Fibroblast of gingiva (primary cell): ENCODE measurements at places on chromosomes 11 and 22.

DNA sequence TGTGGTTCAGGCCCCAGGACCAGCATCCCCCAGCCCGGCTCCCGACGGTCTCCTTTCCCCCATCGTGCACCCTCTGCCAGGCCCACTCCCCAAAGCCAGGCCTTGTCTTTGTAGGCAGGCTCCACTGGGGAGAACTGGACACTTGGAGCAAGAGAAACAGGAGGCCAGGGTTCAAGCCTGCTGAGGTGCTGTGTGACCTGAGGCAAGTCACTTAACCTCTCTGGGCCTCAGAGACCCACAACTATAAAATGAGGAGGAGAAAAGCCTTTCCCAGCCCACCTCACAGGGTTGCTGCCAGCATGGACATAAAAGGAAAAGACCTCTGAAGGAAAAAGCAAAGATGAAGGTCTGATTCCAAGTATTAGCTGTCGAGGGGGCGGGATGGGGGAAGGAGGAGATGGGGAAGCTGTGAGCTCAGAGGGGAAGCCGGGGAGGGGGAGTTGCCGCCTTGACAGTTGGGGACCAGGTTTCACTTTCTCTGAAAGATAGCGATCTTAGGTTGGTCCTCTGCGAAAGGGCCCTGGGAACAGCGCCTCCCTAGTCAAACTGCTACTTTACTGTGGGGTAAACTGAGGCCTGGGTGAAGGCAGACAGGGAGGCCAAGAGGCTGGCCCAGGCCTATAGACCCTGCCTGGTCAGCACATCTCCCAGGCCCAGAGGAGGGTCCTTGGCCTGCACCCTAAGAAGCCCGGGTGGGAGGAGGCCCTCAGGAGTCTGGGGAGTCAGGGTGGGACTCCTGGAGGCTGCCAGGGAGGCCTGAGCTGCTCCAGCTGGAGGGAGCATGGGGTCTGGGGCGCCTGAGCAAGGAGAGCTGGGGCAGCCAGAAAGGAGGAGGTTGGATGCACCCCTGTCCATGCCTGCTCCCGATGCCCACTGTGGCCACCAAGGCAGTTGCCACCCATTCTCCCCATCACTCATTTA is 991 bp upstream of the OSM start:
- DNase-seq = no peak

GRCh38 chr22:37425800-37426705 is 1.2 kb downstream of the ELFN2 start:
- DNase-seq = no peak

- no peak for DNase-seq
Observed at GRCh38 chr11:61023086-61023965, 51.8 kb downstream of the CD6 start.

- no peak for DNase-seq
Observed at GRCh38 chr22:17237038-17237668, 17.9 kb upstream of the ADA2 start.

GRCh38 chr11:14969901-14970323 is 2.2 kb downstream of the CALCA start:
- DNase-seq = no peak

DNA sequence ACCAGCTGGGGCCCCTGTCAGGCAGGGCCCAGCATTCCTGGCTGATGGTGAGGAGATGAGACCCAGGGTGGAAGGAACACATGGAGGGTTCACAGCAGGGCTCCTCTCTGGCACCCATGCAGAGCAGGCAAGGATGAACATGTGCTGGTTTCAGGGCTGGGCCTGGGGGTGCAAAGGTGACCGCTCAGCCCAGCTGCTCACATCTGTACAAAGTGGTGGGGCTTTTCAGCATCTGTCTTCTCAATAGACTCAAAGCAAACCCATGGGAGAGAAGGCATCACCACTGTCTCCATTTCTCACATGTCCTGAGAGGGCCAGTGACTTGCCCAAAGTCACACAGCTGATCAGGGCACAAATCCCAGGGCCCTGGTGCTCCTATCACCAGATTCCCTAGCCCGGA is 27.3 kb upstream of the TCF20 start:
- no peak for DNase-seq

DNA sequence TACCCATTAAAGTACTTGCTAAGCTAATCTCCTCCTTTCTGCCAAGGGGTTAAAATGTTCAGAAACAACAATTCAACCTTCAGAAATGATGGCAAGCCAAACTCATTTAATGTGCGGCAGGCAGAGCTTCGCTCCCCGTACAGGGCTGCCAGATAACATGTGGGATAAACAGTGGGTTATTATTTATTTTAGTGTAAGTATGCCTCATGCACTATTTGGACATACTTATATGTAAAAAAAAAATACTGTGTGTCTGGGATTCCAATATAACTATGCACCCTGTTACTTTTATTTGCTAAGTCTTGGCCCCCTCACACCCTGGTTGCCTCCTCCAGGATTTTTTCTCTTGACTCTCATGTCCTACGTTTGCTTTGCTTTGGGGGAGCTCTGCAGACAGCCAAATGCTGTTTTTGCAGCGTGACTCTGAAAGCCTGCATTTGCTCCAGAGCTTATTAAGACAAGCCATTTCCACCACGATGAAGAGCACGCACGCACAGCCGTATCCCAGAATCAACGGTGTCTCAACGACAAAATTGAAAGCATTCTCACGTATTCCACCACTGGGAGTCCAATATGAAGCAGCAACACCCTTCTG is 86.5 kb upstream of the SHANK2 start:
- peak; percentile 33 for DNase-seq

- no peak for DNase-seq
Observed at GRCh38 chr22:22937894-22938480, 50.4 kb downstream of the IGLL5 start.

- no peak for DNase-seq
Observed at GRCh38 chr11:118924591-118925585, 838 bp downstream of the BCL9L start.

- DNase-seq = no peak
Observed at GRCh38 chr11:128448981-128449713, 138.2 kb downstream of the ETS1 start.

GRCh38 chr22:17095538-17095937 is 10.7 kb downstream of the IL17RA start:
- DNase-seq = no peak

DNA sequence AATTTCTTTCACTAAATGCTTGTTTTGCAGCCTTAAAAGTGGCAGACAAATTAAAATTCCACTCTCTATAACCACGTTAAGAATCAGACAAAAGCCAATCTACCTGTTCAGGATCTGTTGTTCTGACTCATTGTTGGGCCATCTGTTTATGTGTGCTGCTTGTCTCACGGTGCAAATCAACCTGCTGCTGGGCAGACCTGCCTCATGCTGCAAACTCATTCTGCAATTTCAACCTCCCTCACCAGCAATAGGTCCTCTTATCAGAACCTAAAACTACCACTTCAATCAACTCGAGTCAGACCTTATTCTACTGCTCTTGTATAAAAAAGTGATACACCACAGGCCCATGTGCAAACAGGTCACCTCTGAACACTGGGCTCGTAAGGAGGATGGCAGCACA is 75.1 kb downstream of the LARGE2 start:
- DNase-seq = no peak

DNA sequence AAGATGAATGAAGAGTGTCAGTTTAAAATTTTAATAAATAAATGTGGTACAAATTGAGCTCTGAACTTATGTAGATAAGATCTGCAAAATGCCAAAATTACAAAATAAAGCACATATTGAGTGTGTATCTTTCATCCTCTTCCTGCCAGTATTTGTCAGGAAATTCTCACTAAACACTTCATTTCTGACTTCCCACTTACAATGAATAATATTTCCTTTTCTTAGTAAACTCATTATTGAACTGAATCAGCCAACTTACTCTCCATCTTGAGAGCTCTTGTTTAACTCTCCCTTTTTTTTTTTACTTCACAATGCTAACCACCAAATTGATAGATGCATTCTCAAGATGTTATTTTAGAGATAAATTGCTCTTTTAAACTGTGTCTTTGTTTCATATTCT is 1230.2 kb downstream of the JRKL start:
- DNase-seq = no peak

- no peak for DNase-seq
Observed at GRCh38 chr11:96551136-96551535, 161.3 kb downstream of the JRKL start.

GRCh38 chr22:39718921-39719475 is 148.4 kb downstream of the CACNA1I start:
- DNase-seq = no peak

GRCh38 chr11:37124384-37124783 is 526.3 kb upstream of the RAG2 start:
- no peak for DNase-seq

GRCh38 chr11:64074239-64074638 is 38.5 kb downstream of the FLRT1 start:
- DNase-seq = no peak

DNA sequence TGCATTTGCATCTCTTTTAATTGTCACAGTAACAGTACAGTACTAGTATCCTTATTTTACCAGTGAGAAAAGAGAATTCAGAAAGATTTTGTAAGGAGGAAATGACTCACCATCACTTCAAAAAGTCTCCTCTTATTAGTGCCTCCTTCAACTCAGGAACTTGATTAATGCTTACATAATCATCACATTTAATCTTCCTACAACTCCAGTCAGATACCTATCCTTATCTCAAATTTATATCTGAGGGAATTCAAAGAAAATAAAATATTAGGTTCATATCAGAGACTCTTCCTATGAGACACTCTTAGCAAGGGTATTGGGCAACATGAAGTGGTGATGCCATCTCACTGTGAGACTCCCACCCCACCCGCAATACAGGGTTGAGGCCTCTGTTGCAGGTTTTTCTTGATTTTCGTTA is 26.1 kb upstream of the CTSC start:
- DNase-seq = no peak

- DNase-seq = peak; percentile 19
Observed at GRCh38 chr11:109267293-109268095, 154.5 kb upstream of the C11orf87 start.

DNA sequence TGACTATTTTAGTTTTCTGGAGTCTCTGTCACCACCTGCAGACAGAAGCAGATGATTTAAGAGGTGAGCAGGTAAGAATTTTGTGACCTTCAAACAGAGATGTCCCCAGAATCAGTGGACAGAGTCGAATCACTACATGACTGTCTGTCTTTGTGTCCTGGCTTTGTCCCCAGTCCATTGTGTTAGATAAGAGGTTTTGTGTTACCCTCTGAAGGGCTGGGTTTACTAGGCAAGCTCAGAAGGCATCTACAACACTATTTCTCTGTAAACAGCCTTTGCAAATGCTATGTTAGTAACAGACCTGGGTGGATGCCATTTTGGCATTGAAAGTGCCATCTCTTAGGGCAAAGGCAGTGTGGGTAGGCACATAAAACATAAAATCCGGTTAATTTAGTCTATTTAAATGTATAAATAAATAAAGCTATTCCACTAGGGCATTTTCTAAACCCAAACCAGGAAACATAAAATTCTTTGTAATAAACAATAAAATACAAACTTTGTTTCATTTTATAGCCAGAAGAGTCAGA is 40.3 kb upstream of the CADM1 start:
- no peak for DNase-seq

DNA sequence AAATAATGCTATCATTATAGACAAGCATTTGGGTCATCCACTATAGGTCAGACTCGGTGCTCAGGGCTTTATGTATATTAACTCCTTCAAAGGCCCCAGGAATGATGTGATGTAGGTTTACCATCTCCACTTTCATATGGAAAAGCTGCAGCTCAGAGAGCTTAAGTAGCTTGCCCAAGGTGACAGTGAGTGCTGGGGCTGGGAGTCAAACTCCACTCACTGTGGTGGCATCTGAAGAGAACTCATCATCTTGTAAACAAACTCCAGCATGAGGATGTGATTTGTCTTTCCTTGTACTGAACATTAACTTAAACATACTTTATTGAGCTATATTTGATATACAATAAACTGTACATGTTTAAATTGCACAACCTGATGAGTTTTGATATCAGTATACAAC is 25.4 kb downstream of the TENM4 start:
- no peak for DNase-seq

GRCh38 chr11:94768602-94769541 is 716 bp downstream of the AMOTL1 start:
- DNase-seq = peak; percentile 38

DNA sequence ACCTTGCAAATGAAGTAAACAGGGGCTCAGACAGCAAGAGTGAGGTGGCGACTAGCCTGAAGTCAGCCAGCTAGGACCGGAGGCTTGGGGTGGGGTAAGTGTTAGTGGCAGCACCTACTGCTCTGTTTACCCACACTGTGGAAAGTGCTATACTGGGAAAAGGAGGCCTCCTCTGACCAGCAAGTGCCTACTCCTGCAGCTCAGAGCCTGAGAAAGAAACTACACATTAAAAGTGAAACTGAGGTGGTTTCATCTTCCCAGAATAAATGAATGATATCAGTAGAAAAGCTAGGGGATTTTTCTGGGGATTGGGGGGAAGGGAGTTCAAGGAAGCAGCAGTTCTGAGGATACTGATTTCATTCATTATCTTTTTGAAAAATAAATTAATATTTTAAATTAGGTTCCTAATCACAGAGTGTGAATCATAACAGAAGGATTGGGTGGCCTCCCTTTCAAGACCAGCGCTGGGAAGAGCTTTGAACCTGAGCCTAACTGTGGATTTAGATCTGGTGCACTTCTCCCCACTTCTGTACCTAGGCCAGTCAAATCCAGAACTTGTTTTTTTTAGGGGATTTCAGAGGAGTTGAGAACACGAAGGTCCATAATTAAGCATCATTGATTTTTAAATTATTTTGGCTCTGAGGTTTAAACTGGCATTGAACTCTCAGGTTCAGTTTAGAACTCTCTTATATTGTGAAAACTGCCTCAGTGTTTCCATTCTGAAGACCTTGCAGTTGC is 48.1 kb upstream of the GRAMD1B start:
- DNase-seq = no peak

DNA sequence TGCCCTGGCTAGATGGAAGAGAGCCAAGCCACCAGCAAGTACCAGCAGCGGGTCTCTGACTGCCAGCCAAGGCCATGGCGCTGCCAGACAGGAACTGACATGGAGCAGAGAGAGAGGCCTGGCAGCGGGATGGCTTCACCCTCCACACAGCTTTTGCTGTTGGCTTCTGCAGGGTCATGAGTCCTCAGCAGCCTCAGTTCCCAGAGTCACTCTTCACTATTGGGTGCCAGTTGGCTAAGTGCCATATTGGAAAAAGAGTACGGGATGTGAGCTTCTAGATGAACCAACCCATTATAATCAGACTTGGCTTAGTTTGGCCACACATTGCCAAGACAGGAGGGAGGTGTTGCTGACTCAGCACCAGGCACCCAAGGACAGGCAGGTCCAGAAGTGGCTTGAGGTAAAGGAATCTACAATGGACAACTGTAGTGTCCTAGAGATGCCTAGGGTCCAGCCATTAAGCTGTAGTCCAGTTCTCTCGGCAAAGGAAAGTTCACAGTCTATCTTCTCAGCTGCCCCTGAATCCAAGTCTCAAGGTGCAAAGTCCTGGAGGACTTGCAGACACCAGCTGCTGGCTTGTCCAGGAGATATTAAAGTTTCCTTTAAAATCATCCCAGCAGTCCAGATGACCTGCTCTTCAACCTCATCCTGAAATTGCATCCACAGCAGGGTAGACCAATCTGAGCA is 40.7 kb upstream of the POU2AF1 start:
- no peak for DNase-seq

GRCh38 chr11:69388661-69389060 is 92.8 kb upstream of the LINC01488 start:
- no peak for DNase-seq

- no peak for DNase-seq
Observed at GRCh38 chr11:112050721-112051120, 23.1 kb downstream of the PIH1D2 start.
